ENCODE measurements at places on chromosomes 11 and 22. TPM values are rescaled to one million over a fixed set of nuclear protein-coding genes. Genes with fewer than 3 reads are reported as not detected.

Gene OR5A1
- not detected for polyA plus RNA-seq

Gene RANGAP1
- polyA plus RNA-seq: 145 TPM

Gene TMPRSS5
- polyA plus RNA-seq: 0.10 TPM

Gene CHRM4
- polyA plus RNA-seq: not detected

DNA sequence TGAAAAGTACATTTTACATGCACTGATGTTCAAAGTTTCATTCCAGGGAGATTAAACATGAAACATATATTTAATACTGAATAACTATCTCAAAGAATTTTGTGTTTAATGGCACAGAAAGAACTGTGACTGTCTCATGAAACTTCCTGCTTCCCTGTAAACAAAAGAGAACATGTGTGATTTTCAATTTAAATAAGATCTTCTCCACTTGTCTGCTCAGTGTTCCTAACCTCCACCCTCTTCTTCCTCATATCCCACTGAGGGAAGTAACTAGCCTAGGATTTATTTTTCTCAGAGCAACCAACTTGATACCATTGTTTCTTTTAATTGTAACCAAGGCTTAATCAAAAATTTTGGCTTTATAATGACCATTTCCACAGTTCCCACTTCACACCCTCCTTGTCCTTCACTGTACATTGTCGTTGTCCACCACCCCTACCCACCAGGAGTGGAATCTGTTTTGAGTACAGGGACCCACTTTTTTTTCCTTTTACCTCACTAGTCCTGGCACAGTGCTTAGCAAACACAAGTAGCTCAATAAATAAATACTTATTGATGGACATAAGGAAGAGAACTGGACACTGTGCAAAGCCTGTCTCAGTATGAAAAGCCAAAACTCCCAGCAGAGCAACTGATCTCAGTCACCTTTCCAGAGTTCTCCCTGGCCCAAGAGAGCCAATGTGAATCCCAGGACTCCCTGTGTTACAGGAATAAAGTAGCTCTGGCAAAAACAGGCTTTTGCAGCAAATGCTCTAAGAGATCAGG is 4.2 kb downstream of the CPSF7 start:
- no peak for DNase-seq

DNA sequence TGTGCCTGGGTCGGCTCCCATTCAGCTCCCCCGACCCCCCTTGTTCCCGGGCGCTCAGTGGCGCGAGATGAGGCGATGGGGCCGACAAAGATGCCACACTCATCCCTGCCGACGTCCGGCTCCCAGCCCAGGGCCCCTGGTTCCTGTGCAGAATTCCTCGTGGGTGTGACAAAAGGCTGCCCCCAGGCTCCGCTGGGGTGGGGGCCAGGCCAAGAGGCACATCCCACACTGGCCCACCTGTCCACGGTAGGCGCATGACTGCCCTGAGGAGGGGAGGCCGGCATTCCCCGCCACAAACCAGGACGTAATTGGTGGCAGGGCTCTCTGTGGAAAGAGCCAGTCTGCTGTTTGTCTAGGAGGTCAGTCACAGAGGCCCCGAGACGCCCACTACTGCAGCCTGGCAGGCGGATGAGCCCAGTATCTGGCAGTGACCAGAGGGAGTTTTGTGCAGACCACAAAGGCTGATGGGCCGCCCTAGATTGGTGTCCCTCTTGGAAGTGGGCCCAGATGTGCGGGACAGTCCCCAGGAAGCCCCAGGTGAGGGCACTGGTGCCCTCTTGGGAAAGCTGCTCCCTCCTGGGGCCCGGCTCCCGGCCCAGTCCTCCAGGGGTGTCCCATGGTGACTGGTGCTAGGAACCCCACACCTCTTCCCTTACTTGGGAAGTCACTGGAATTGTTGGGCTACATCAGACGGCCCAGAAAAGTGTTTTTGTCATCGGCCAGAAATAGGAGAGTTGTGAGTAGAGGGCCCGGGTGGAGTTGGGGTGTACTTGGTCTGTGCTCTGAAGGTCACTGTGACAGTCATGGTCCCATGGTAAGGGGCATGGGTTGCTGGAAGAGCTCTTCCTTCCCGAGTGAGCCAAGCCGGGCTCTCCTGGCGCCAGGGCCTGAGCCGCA is 5.8 kb downstream of the CCND1 start:
- no peak for DNase-seq

DNA sequence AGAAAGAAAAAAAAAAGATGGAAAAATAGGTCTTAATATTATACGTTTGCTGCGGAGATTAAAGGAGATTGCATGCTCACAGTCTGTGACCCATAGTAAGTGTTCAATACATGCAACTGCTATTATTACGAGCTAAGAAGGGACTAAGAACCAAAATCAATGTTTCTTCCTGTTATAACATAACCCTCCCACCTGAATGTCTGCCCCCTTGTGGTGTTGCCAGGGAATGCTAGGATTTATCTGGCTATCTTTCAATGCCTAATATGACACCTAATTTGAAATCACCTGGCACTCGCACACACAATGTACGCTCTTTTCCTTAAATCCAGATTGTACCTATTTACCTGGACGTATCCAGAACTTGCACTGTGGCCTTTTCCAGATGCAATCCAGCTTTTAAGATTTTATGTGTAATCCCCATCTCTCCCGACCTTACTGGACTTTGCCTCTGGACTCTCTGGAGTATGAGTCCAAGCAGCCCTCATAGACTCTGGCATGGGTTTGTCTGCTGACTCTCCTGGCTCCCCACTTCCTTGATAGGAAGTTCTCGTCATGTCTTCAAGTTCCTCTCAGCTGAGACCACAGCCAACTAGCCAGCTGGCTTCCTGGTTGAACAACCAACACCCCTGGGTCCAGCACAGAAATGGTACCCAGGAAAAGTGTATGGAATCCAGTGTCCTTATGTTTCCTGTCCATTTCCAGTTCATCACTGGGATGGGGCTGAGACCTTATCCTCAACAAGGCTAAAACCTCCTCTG is 151.5 kb downstream of the CCDC34 start:
- no peak for DNase-seq

All from BJ (cell line).